ENCODE measurements at places on chromosomes 5 and 9. TPM values are rescaled to one million over a fixed set of nuclear protein-coding genes. Genes with fewer than 3 reads are reported as not detected.

The SLC4A9 gene
- total RNA-seq = not detected

DNA sequence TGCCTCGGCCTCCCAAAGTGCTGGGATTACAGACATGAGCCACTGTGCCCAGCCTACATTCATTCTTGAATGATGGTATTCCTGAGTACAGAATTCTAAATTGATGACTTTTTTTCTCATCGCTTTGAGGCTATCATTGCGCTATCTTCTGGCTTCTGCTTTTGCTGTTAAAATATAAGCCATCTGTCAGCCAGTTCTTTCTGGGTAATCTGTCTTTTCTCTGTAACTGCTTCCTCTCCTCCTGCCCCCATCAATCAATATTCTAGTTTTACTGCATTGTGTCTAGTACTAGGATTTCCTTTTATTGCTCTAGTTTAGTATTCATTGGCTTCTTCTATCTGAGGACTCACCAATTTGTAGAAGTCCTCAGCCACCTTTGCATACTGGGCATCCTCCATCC is 89.0 kb downstream of the PLPP1 start:
- DNase-seq = no peak

GRCh38 chr9:341634-342421 is 127.2 kb downstream of the DOCK8 start:
- DNase-seq = no peak

DNA sequence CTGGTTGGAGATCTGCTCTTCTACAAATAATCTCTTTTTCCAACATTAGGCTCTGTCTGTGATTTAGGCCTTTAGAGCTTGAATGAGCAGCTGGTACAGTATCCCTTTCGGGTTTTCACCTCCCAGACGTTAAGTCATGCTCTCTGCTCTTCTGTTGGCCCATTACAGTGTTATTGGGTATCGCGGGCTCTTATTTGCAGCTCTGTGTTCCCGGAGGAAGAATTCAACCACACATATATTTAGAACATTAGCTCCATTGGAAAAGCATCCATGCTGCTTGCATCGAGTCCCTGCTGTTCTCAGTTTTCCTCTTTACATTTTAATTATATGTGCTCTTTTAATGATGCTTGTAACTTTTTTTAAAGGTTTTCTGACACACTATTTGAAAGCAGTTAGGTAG is 278.0 kb upstream of the ADCY2 start:
- no peak for DNase-seq

- DNase-seq = no peak
These were observed 2.7 kb upstream of the GBGT1 start for GRCh38 chr9:133166392-133166791.

- DNase-seq = no peak
These were observed 10.7 kb downstream of the CAMK2A start for GRCh38 chr5:150278916-150279315.

DNA sequence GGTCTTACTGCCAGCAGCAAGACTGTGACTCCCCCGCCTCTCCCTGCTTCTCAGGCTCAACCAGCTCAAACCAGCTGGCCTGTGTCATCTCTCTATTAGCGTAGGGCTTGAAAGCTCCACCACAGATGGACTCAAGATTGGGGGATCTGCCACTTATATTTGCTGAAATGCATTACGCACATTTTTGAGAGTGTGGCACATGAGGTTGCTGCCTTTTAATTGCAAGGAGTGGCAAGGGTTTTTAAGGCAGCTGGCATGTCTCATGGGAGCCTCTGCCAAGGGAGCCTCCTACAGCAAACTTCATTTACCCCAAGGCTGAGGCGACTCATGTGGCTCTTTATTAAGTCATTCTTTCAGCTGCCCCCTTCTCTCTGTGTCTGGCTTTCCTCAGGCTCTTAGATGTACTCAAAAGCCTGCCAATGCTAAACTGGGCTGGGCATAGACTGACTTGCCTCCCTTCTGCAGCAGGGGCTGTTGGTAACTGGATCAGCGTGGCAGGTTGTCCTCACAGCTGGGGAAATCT is 219.3 kb downstream of the SMARCA2 start:
- DNase-seq = no peak

Measured in thoracic aorta (tissue), 2 donors.